ENCODE measurements at places on chromosomes 4 and X.

- DNase-seq: no peak
These were observed 5.5 kb upstream of the IL15 start for GRCh38 chr4:141630854-141631253.

DNA sequence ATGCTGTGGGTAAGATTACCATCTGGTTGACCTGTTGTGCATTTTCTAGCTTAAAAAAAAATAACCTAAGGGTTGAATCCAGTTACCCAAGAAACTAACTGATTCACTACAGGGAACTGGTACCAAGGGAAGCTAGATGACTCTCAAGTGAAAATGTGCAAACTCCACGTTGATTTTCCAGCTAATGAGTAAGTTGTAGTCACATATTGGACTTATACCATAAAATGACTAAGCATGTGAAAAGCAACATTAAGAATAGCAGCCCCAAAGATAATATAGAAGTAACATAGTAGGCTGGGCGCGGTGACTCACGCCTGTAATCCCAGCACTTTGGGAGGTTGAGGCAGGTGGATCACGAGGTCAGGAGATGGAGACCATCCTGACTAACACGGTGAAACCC is 270.9 kb downstream of the SPRY1 start:
- no peak for DNase-seq

DNA sequence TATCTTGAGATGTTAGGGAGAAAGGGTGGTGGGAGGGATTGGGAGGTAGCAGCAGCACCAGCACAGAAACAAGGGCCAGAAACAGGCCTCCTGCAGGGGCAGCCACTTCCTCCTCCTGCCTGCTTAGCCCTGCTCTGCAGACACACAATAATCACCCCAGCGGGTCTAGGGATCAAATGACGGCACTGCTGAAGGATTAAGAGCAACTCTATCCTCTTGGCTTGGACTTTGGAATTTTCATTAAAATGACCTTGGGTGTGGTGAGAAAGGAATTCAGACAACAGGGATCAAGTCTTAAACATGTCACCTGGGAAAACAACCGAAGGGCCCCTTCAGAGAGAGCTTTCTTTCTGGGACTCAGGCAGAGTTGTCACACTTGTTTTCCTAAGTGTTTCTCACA is 353.4 kb downstream of the SPRY1 start:
- DNase-seq: no peak

- no peak for DNase-seq
These were observed 10.6 kb downstream of the UVSSA start for GRCh38 chr4:1357356-1358248.

DNA sequence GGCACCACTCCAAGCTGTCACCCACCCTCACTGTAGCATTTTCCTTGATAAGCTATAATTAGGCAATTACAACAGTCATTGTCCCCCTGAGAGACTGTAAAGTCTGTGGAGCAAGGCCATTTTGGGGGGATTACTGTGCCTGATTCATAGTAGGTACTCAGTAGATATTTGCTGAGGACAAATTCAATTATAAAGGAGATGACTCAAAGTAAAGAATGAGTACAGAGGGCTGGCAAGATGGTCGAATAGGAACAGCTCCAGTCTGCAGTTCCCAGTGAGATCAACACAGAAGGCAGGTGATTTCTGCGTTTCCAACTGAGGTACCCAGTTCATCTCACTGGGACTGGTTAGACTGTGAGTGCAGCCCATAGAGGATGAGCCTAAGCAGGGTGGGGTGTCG is 42.0 kb downstream of the MAOB start:
- DNase-seq: no peak

DNA sequence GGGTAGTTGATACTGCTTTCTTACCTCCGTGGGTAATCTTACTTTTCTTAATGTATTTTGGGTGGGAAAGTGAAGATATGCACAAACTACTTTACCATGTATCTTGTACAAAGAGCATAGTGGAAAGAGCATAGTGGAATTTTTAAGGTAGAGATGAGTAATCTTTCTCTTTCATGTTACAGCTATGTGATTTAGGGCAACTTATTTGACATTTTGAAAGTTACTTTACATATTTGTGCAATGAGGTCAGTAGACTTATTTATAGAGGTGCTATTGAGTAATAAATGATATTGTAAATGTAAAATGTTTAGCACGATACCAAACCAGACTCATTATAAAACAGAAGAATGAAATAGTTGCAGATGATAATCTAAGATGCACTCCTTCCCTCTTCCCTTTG is 351.2 kb downstream of the TRAM1L1 start:
- DNase-seq: no peak

- DNase-seq: peak; percentile 2
These were observed 38.5 kb downstream of the LRP2BP start for GRCh38 chr4:185357211-185357610.

DNA sequence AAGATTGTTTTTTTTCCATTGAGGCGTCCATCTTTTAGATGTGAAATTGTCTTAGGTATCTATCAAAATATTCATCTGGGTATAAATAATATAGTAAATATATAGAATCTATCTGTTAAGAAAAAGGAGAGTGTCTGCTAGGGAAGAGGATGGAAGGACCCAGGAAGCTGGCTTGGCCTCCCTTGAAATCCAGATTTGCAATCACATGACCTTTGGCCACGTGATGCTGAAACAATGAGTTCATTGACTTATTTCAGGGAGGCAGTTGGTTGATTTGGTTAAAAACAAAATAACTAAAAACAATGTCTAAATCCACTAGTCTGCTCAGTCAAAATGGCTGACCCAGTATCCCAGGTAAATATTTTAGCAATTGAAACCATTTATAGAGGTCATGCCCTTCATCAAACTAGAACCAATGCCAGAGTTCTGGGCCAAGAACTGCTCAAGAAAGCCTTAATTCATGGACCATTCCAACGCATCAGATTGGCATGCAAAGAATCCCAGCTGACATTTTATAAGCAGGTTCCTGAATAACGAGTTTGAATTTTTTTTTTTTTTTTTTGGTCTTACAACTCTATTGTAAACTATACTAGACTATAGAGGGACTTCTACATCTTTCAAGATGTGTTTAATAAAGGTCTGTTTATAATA is 172.7 kb downstream of the MID1 start:
- no peak for DNase-seq

- no peak for DNase-seq
These were observed 63.5 kb upstream of the PLAC8 start for GRCh38 chr4:83178029-83178428.

GRCh38 chr4:177182166-177182565 is 127.5 kb upstream of the NEIL3 start:
- no peak for DNase-seq

GRCh38 chr4:48651914-48652313 is 128.2 kb downstream of the FRYL start:
- DNase-seq: no peak

DNA sequence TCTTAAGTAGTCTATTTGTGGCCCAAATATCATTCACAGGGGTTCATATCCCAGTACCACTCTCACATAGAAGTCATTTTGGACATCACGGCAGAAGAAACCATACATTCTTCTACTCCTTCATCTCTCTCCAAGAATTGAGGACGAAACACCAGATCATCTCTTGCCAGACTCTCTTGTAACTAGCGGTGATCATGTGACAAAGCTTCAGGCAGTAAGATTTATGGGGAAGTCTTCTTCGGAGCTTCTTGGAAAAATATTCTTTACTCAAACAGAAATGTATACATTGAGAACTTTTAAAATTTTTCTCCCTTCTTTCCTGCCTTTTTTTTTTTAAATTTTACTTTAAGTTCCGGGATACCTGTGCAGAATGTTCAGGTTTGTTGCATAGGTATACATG is 4.7 kb upstream of the TBC1D19 start:
- DNase-seq: no peak

DNA sequence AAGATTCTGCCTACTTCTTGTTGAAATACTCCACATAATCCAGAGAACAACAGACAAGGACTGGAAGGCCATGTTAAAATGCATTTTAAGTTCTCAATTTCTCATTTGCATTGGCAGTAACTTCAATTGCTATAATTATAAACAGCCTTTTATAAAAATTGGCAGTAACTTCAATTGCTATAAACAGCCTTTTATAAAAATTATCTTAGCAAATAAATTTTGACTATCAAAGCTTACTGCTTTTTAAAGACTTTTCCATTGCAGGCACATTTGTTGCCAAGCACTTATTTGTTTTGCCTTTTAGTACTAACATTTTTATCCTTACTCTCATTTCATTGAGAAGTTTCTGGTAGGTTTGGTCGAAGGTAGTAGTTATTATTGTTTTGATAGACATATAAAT is 17.8 kb downstream of the SCFD2 start:
- DNase-seq: no peak

GRCh38 chr4:133759428-133759827 is 442.2 kb downstream of the PABPC4L start:
- no peak for DNase-seq

DNA sequence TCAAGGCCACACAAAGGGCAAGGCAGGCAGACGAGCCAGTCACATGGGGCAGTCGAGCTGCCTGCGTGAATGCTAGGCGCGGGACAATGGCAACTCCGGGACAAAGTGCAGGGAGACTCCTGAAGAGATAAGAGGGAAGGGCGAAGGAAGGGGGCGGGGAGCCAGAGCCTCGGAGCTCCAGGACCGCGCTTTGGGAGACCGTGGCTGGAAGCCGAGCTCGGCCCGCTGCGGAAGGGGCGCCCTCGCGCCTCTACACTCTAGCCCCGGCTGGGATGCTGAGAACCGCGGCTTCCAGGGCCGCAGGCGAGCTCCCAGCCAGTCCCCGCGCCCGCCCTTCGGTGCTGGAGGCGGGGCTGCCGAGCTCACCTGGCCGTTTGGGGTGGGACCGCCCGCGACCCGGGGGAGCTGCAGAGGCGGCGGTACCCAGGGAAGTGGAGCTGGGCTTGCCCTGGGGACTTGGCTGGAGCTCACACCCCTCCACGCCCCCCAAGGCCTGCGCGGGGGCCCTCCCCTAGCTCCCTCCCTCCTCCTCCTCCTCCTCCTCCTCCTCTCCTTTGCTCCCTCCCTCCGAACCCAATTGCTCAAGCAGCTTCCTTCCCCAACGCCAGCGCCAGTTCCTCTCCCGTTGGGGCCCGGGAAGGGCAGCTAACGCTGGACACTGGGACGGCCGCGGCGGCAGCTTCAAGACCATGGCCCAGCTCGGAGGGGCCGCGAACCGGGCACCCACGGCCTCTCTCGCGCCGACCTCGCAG is at the start of gene SOWAHD:
Gene SOWAHD, plus strand, starts transcription at position 610 of the 752 bp plus-strand sequence. Its CDS starts 80 bp downstream, at position 690.
- DNase-seq: peak; percentile 20

Measured in spinal cord (tissue), 10 donors.